ENCODE measurements at places on chromosomes 3 and 15.

- DNase-seq = no peak
Observed at GRCh38 chr3:33202711-33203457, 15.7 kb downstream of the SUSD5 start.

- no peak for DNase-seq
Observed at GRCh38 chr3:110526777-110527727, 544.6 kb upstream of the NECTIN3 start.

GRCh38 chr15:98667521-98668179, 19.3 kb downstream of the IGF1R start:
- no peak for DNase-seq

DNA sequence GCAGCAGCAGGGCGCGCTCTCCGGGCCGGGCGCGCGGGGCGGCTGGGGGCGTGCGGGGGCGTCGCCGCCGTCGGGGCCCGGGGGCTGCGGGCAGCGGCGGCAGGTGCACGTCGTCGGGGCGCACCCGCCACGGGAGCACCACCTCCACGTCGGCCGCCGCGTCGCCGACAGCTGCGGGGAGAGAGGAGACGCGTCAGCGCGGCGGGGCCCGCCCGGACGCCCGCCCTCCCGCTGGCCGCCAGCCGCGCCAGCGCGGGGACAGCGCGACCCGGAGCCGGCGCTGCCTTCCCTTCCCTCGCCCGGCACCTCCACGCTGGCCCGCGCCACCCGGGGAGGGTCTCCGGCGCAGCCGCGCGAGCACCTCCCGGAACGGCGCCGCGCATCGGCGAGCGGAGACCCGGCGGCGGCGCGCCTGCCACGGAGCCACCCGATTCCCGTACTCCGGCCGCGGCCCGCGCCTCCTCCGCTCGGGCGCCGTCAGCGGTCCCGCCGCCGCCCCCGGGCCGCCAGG, 481 bp downstream of the ADAMTS17 start:
- no peak for DNase-seq

DNA sequence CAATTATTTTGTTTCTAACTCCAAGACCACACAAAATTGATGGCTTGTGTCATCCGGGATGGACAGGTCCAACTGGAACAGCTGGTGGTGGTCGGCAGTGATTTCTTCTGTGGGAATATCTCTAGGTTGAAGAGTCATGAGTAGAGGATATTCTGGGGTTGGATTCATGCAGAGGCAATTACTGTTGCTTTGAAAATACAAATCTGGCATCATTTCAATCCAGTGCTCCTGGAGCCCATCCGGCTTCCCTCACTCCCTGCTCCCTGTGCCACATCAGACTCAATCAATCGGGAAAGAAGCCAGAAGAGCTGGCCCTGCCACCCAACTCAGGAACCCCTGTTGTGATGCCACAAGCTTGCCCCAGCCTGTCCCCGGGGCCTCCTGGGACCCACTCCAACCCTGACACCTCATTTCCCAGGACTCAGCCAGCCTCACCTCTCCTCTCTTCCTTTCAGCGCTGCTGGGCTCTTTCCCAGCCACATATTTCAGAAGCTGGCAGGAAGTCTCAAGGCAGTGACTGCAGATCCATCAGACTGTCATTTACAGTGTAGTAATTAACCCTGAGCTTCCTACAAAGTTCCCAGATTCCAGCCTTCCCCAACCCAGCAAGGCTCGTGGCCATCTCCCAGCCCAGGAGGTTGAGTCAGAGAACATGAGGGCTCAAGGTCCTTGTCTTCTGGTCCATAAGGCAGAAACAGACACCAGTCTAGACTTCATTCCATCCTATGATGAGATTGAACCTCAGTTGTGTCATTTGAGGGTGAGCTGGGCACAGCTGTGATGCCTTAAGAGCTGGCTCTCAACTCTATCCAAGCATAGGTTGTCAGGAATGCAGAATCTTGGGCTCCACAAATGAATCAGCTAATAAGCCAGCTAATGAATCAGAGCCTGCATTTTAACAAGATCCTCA, 114.0 kb downstream of the FAM174B start:
- DNase-seq = no peak

- DNase-seq = peak; percentile 77
Observed at GRCh38 chr3:40780925-40781406, 256.2 kb downstream of the ZNF621 start.
